ENCODE measurements at places on chromosomes 11 and 22.

GRCh38 chr11:17743026-17743807, 8.6 kb downstream of the KCNC1 start:
- no peak for DNase-seq

- DNase-seq, result no peak
These were observed 83.2 kb downstream of the PDE2A start for GRCh38 chr11:72591023-72591422.

DNA sequence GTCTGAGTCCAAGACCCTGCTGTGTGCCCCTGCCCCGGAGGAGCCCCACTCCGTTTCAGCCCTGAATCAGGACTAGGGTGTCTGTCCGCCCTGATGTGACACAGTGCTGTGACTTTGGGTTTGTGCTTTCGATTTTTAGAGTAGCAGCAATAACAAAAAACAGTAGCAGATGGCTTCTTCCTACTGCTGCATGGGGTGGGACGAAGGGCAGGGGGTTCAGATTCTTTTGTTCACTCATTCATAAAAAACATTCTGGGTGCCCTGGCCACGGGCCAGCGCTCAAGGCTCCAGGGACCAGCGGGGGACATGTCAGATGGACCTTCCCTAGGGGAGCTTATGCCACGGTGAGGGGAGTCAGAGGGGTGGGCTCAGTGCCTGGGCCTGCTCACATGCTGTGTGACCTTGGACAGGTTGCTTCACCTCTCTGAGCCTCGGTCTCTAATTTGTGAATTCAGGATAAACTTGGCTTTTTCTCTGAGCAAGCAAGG, 24.6 kb upstream of the PRR5 start:
- DNase-seq, result no peak

GRCh38 chr22:28481725-28482124, 197.9 kb downstream of the TTC28 start:
- DNase-seq, result no peak

DNA sequence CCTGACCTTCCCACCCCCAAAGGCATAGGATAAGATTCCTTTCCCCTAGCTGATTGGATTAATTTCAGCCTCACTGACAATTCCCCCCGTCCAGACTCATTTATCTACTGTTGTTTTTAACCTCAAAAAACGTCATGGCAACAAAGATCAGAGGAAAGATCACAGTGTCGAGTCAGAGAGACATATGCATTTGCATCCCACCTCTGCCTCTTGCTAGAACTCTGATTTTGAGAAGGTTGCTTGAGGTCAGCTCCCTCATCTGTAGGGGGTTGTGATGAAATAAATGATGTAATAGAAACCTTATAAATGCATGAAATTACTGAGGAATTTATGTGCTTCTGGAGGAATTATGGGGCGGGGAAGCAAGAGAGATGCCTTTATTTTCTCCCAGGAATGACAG, 53.3 kb upstream of the SYN3 start:
- no peak for DNase-seq

GRCh38 chr11:83687787-83688186, 401.6 kb upstream of the CCDC90B start:
- no peak for DNase-seq

GRCh38 chr11:91308069-91308468, 916.5 kb upstream of the FAT3 start:
- DNase-seq, result no peak

GRCh38 chr11:88411265-88411664, 73.7 kb upstream of the CTSC start:
- DNase-seq, result no peak

DNA sequence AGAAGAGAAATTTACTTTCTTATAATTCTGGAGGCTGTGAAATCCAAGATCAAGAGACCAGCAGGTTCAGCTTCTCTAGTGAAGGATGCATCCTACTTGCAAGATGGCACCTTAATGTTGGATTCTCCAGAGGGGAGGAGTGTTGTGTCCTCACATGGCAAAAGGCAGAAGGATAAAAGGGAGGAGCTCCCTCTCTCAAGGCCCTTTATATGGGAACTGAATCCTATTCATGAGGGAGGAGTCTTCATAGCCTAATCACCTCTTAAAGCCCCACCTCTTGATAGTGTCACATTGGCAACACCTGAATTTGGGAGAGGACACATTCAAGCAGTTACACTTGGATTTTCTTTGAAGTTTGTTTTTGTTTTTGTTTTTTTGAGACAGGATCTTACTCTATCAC, 79.5 kb downstream of the SLC36A4 start:
- DNase-seq, result no peak

DNA sequence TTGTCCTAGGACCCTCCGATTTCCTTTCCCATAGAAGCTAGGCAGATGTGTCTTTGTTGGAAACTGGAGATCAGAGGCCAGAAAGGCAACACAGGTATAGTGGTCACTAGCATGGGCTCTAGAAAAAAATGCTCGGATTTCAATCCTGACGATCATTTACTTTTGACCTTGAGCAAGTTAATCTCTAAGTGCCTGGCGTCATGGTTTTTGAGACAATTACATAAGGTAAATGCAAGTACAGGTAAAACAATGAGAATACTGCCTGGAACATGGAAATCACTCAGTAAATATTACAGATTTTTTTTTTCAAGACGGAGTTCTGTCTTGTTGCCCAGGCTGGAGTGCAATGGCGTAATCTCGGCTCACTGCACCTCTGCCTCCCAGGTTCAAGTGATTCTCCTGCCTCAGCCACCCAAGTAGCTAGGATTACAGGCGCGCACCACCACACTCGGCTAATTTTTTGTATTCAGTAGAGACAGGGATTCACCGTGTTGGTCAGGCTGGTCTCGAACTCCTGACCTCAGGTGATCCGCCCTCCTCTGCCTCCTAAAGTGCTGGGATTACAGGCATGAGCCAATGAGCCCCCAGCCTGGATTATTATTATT, 1.1 kb upstream of the DENND5A start:
- no peak for DNase-seq

DNA sequence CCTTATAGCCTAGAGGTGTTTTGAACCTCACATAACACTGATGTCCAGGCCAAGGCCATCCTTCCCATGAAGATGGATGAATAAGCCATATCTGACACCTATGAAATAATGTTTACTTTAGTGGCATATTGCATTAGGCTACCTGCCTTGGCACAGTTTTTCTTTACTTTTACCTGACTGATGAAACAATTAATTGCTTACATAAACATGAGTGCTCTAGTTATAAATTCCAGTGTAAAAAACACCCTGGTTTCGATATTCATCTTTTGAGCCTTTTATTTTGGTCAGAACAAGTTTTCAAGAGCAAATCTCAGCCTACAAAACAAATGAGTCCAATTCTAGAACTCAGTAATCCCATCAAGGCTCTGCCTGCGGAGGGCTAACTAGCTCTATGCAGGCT, 7.0 kb upstream of the HBE1 start:
- no peak for DNase-seq

GRCh38 chr11:67544616-67545242, 21.5 kb upstream of the CABP2 start:
- DNase-seq, result no peak

DNA sequence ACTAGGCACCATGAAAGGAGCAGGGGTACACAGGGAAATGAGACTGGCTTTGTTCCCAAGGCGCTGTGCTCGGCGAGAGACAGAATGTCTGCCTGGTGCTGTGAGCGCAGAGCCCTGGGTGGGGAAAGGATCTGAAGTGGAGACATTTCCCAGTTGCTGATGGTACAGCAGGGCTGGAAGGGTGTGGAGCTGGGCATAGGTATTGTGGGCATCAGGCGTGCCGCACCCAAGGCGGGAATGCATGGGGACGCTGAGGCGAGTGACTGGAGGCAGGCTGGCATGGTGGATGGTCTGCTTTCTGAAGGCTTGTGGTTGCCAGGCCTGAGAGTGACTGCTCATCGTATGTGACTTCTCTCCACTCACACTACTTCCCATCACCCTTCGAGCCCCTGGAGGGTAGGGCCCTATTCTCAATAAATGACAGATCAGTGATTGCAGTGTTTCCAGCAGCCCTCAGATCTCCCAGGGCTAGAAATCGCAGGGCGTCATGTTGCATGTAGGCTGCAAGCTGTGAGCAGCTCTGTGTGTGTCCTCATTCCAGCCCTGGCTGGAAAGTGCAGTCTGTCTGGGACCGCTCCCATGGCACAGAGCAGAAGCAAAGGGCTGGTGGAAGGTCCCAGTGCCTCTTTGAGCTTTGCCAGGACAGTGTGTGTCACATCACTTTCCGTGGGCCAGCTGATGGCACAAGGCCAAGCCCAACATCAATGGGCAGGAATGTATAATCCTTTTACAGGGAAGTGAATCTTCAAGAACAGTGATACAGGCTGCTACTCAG, 67.7 kb downstream of the TBC1D22A start:
- no peak for DNase-seq

DNA sequence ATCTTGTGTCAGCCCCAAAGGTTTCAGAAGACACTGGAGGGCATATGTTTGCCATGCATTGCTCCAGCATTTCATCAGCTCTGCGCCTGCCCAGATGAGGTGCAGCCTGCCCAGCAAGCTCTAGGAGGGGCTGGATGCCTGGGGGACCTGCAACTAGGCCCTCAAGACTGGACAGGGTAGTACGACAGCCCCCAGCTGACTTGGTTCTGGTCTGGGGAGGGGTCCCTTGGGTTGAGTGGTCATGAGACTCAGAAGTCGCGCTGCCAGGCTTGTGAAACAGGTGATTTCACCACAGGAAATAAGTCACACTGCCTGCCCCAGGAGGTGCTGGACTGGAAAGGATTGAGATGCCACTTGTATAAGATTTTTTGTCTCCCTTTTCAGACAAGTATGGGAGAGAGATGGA, 23.4 kb downstream of the TPBGL start:
- DNase-seq, result no peak

GRCh38 chr11:132821014-132821413, 711.3 kb downstream of the OPCML start:
- DNase-seq, result no peak

DNA sequence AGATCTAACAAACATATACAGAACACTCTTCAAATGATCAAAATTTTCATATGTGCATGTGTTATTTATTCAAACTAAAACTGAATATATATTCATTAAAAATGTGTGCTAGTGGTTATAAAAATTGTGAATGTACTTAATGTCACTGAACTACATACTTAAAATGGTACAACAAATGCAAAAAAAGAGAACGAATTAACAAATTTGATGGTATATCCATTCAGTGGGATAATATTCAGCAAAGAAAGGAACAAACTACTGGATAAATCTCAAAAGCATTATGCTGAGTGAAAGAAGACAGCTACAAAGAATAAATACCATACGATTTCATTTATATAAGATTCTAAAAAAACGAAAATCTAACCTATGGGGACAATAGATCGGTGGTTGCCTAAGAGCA, 64.1 kb downstream of the NARS2 start:
- DNase-seq, result no peak

DNA sequence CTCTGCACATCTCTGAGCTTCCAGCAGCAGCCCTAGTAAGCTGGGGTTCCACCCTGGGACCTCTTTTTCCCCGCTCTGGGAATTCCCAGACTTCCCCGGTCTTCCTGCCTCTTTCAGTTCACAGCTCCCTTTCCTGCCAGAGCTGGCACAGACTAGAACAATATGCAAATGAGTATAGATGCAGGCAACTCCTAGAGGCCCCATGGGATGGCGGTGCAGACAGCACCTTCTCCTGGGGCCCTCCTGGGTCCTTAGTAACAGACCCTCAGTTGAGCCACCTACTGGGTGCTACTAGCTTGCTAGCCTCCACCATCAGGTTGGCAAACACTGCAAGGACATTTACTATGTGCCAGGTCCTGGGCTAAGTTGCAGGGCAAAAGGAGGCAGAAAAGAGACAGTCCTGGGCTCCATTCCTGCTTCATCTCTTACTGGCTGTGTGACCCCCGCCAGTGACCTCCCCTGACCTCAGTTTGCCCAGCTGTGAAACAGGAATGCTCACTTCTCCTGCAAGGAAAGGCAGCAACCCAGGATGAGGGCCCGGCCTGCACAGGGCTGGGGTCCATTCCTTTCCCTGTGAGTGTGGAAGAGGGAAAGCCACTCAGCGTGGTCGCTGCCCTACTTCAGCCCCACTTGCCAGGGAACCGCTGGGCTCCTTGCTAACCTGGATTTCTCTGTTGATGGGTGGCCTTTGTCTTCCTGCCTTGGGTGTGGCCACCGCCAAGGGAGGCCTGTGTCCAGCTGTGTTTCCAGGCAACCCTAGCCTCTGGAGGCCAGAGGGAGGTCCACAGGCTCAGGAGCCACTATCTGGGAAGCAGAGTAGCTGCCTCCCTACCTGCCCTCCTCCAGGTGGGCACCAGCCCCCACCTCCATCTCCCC, 7.3 kb downstream of the RELT start:
- no peak for DNase-seq

DNA sequence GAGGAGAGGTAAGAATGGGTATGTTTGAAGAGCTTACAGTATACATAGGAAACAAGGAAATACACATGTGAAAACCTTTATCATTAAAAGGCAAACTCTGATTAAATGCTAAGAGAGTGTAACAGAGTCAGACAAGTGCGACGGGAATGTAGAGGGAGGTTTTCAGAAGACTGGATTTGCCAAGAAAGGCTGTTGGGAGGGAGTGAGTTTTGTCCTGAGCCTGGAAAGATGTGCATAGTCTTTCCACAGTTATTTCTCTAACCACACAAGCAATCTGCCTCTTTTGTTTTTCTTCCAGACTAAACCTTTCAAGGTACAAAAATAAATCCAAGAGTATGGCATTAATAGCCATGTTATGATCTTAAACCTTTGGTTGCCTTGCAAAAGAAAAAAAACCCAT, 170.9 kb downstream of the KIRREL3 start:
- no peak for DNase-seq

DNA sequence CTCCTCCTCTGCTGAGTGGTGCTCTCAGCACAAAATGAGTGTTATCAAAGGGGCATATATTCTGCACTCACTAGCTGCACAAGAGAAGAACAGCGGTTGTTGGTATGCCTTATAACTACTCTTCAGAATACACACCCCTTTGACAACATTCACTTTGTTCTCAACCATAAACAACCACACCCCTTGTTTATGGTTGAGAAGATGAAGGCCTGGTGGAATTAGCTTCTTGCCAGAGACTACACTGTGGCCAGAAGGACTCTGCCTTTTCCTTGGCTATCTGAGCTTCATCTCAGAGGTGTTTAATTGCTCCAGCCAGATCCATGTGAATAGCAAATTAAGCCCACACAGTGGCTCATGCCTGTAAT, 45.0 kb upstream of the CLDN5 start:
- no peak for DNase-seq

DNA sequence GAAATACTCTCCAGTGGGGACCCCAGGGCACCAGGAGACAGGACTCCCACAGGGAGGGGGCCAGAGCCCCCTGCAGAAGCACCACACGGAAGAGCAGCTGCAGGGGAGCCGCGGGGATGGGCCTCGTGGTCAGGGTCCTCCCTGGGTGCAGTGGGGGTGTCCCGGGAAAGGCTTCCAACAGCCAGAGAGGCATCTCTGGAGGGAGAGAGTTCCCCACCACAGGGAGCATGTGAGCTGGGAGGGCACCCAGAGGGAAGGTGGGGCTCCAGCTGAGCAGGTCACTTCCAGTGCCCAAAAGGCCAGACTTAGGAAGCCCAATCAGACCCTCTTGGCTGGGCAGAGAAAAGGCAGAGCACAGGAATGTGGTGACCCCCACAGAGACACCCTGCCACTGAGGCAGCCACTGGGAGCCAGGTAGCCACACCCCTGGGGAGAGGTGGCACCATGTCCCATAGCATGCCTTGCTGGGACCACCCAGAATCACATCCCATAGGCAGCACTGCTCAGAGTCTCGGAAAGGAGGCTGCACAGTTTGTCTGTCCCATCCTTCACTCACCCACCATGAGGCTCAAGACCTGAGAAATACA, 49.9 kb upstream of the LMO1 start:
- DNase-seq, result no peak

GRCh38 chr11:31699066-31699465, 112.1 kb downstream of the PAX6 start:
- DNase-seq, result no peak

- DNase-seq, result no peak
These were observed 860 bp downstream of the PRMT3 start for GRCh38 chr11:20388096-20389055.

All from Panc1 (cell line).